ENCODE measurements at places on chromosomes 12 and 14. TPM values are rescaled to one million over a fixed set of nuclear protein-coding genes. Genes with fewer than 3 reads are reported as not detected.

The MIP gene
- not detected for total RNA-seq

The PPP1R3E gene
- total RNA-seq: 2.2 TPM

The COQ5 gene
- 39.1 TPM for total RNA-seq

The TMEM119 gene
- 6.1 TPM for total RNA-seq

The HOXC6 gene
- total RNA-seq: 0.35 TPM

The CLEC1B gene
- total RNA-seq: not detected

The KRT71 gene
- total RNA-seq: not detected

The CLEC2A gene
- total RNA-seq: 5.6 TPM

The COPZ1 gene
- total RNA-seq: 118 TPM

The NGB gene
- total RNA-seq: not detected

The TMPRSS12 gene
- total RNA-seq: not detected

The ARHGAP9 gene
- 0.30 TPM for total RNA-seq

The PRICKLE1 gene
- total RNA-seq: 11.5 TPM

The NFE2 gene
- not detected for total RNA-seq

The DLGAP5 gene
- total RNA-seq: 9.2 TPM

The FMNL3 gene
- total RNA-seq: 46.4 TPM

The FGF6 gene
- not detected for total RNA-seq

The KRT83 gene
- not detected for total RNA-seq

The DNAH10 gene
- under 0.01 TPM for total RNA-seq

The OAS2 gene
- total RNA-seq: 4.0 TPM

The AKAP6 gene
- 18.2 TPM for total RNA-seq

The NDRG2 gene
- 1.9 TPM for total RNA-seq

The AACS gene
- 39.0 TPM for total RNA-seq

The IL26 gene
- 0.35 TPM for total RNA-seq

The LIN7A gene
- 1.5 TPM for total RNA-seq

The GALNT16 gene
- 0.98 TPM for total RNA-seq
